T-helper 1 cell (primary cell): ENCODE measurements at places on chromosomes 12 and 14.

GRCh38 chr12:69897744-69898143 is 72.7 kb downstream of the MYRFL start:
- DNase-seq: no peak

GRCh38 chr14:80017795-80018194 is 193.5 kb downstream of the DIO2 start:
- no peak for DNase-seq

GRCh38 chr14:79294499-79294898 is 916.8 kb downstream of the DIO2 start:
- no peak for DNase-seq

DNA sequence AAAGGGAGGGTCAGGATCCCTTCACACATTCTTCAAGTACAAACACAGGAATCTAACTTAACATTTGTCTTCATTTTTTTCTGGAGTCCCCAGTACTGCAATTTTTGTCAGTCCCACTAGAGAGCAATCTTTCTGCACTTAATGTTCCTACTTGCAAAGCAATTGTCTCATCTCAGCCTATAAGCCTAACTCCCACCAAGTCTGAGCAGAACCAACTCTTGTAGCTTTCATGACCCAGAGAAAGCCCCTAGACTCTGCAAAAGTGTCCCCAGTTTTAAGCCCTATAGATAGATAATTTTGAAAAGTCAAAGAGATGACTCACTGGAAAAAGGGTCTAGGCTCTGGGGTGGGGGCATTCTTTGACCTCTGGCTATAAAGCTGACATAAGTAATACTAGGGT is 1.8 kb upstream of the ZBTB39 start:
- no peak for DNase-seq

- no peak for DNase-seq
Measured at GRCh38 chr14:88605594-88605993, 42.8 kb downstream of the ZC3H14 start.

- no peak for DNase-seq
Measured at GRCh38 chr12:82486524-82487235, 128.4 kb downstream of the METTL25 start.

DNA sequence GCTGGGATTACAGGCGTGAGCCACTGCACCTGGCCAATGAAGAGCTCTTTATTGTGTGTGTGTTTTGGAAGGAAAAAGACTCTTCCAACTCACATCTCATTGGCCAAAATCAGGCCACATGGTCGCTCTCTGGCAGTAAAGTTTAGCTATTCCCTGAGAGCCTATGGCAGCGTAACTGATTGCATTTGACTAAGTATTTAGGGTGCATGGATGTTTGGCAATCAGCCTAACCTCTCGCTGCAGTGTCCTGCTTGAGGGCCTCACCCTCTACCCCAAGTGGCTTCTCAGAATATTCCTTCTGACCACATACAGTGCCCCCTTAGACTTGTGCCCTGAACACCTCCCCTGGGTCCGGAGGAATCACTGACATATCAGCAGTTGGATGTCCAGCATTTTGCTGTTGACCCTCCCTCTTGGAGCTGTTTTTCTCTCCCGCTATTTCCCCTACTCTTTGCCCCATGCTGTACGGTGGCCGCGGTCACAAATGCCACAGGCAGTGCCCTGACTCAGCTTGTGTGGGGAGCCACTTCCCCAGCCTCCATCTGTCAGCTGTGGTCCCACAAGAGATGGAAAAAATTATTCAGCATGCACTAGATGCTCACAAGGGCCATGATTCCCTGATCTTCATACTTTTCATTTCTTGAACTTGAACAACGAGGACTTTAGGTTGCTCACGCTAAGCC is 9.5 kb downstream of the PHETA1 start:
- no peak for DNase-seq

DNA sequence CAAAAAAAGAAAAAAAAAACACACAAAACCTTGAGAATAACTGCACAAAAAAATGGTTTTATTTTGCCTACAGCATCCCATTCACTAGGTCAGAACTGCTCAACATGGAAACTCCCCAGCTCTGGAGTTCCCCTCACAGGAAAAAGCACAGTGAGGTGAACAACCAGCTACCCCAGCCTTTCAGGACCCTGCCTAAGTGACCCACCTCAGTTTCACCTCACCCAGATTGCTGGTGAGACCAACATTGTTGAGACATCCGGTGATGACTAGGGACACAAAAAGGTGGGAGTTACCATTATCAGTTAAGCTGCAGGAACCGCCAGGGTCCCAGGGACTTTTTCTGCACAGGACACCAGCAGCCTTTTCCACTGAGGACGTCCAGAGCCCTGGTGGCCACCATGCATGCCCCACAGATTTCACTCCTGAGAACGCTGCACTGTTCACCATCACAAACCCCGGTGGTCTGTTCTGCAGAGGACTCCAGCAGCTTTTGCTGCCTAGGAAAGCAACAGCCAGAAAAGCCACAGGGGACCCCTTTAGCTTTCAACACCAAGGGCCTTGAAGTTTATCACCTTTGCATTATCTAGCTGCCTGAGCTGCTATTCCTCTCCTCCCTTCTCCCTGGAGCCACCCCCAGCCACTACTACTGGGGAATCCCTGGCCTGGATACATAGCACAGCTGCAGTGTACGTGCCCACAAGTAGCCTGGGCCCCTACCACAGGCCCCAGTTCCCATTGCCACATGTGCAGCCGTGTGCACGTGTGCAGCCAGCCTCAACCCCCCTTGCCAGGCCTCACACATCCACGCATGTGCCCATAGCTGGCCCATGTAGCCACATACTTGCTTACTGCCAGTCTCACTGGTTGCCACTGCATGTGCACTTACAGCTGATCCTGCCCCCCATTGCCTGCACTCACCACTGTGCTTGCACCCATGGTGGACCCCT is 62.5 kb upstream of the FAR2 start:
- DNase-seq: no peak

GRCh38 chr12:3704512-3705353 is 48.2 kb downstream of the CRACR2A start:
- no peak for DNase-seq

DNA sequence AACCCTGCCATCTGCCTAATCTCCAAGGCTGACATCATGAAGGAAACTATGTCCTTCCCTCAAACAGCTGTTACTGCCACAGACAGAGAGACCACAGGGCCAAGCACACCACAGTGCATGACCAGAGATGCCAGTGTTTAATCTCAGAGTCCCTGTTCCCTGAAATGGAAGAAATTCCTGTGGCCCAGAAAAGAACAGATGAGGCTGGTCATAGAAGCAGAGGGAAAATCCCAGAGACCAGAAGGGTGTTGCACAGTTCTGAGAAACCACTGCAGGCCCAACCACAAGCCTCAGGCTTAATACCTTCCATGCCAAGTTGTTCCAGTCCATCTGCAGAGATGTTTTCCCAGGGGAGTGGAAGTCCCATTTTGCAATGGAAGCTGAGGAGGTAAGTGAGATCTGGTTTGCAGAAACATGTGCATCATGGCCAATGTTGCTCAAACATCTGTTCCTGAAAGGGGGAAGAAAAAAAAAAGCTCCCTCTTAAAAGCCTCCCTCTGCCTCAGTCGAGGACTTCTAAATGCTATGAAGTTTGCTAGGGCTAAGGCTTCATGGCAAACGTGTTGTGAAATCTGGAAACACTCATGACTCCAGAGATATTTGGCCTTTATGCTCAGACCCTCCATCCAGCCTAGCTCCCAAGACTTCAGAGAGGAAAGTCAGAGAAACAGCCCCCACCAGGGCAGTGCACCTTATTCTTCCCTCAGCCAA is 98.6 kb downstream of the SCARB1 start:
- DNase-seq: no peak

GRCh38 chr14:22781301-22781991 is 15.0 kb downstream of the OXA1L start:
- no peak for DNase-seq

- no peak for DNase-seq
Measured at GRCh38 chr14:65937079-65937959, 524.8 kb downstream of the FUT8 start.

- no peak for DNase-seq
Measured at GRCh38 chr14:89674936-89675335, 257.9 kb upstream of the FOXN3 start.

- no peak for DNase-seq
Measured at GRCh38 chr14:48615618-48616017, 940.2 kb upstream of the MDGA2 start.

DNA sequence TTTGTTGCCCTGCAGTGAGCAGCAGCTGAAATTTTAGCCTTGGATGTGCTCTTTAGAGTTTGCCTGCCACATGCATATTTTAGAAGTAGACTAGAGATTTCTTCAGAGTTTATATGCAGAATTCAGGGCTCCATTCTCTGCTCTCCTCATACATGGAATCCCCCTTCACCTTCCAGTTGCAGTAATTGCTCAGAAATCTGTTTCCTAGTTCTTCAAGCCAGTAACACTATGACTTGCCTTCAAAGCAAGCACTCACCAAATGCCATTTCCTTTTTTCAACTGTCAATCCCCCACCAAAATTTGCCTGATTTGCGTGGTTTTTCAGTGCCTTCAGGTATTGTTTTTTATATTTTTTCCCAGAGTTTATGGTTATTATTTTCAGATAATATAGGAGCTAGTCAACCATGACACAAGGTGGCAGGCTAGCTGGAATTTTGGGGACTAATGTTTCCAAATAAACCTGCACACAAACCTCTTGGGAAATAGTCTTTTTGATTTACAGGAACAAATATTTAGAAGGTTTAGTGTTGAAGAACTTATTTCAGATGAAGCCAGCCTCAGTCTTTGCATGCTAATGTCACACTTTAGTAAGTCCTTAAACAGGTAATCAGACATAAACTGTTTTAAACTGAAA is 79.2 kb downstream of the ASCL1 start:
- no peak for DNase-seq

GRCh38 chr14:51644217-51644933 is 7.3 kb upstream of the FRMD6 start:
- DNase-seq: no peak

DNA sequence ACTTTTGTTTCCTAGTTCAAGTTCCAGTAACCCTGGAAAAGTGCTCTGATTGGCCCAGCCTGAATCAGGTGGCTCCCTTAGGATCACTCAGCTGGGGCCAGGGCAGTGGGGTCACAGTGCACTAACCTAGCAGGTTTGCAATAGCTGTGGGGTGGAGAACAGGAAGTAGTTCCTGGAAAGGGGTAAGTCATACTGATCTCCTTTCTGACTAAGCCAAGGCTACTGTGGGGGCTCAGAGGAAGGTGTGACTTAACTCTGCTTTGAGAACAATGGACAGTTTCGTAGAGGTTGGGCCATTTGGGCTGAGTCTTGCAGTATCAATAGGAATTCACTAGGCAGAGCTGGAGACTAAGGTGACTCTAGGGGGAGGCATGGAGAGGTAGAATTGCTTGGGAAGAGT is 89.4 kb downstream of the KIF26A start:
- DNase-seq: no peak

- no peak for DNase-seq
Measured at GRCh38 chr14:92391726-92392125, 68.8 kb downstream of the SLC24A4 start.

- DNase-seq: peak; percentile 75
Measured at GRCh38 chr12:43805860-43806736, at the start of gene TWF1. Gene TWF1 (minus strand): TSS chr12:43806317. CDS start chr12:43806245, 72 bp downstream.

DNA sequence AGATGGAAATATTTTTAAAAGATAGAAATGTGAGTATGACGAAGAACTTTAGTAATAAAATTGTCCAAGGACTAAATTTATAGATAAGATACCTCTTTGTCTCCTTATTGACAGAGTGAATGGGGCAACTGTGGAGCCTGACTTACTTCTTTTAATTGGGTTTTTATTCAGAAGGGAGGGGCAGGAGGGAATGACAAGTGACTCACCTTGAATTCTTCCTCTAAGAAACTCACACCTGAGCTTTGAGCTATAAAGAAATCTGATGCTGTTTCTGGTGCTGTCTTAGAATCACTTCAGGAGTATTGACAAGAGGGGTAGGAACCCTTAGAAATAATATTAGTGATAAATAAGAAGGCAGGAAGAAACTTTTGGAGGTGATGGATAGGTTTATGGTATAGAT is 951 bp downstream of the NR1H4 start:
- DNase-seq: no peak

DNA sequence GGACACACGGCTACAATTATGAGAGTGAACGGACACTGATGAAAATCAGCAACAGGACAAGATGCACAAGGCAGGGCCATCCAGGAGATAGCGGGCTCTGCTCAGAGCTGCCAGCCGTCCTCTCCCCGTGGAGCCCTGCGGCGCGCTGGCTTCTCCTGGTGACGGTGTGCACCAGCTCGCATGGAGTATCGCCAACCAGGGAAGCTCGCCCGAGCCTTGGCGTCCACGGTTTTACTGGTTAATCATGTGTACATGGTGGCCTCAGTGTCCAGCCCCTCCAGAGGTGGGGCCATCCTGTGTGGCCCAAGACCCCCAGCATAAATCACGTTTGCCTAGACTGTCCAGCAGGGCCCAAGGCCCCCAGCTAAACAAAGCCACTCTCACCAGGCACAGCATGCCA is 31.2 kb upstream of the DYNC1H1 start:
- DNase-seq: no peak
